ENCODE measurements at places on chromosomes 3 and 15.

GRCh38 chr3:151394611-151395010, 10.1 kb upstream of the P2RY12 start:
- H3K27me3 ChIP-seq: no peaks in the 10 kb centered on the region
- no peak overlapping the region for H3K4me3 ChIP-seq
- H3K4me1 ChIP-seq: no peaks in the 10 kb centered on the region
- no peak for DNase-seq

GRCh38 chr15:64864068-64864467, 22.4 kb downstream of the PLEKHO2 start:
- H3K27ac ChIP-seq: peak overlapping the region; percentile 6
- H3K27me3 ChIP-seq: no peaks in the 10 kb centered on the region
- H3K36me3 ChIP-seq: peaks cover 37% of the 10 kb centered on the region
- H3K4me3 ChIP-seq: no peak overlapping the region
- H3K4me1 ChIP-seq: peaks cover 46% of the 10 kb centered on the region
- DNase-seq: no peak

GRCh38 chr3:148906667-148907066, 41.6 kb downstream of the CPA3 start:
- H3K27me3 ChIP-seq: no peaks in the 10 kb centered on the region
- H3K27ac ChIP-seq: no peak overlapping the region
- H3K36me3 ChIP-seq: no peaks in the 10 kb centered on the region
- DNase-seq: no peak

GRCh38 chr15:83410532-83410931, 36.6 kb upstream of the SH3GL3 start:
- no peak overlapping the region for H3K4me3 ChIP-seq
- H3K27me3 ChIP-seq: no peaks in the 10 kb centered on the region
- H3K4me1 ChIP-seq: no peaks in the 10 kb centered on the region

GRCh38 chr3:126968391-126969390, 14.2 kb upstream of the PLXNA1 start:
- H3K36me3 ChIP-seq: no peaks in the 10 kb centered on the region
- DNase-seq: no peak
- H3K27ac ChIP-seq: no peak overlapping the region
- H3K4me1 ChIP-seq: no peaks in the 10 kb centered on the region
- no peaks in the 10 kb centered on the region for H3K27me3 ChIP-seq

DNA sequence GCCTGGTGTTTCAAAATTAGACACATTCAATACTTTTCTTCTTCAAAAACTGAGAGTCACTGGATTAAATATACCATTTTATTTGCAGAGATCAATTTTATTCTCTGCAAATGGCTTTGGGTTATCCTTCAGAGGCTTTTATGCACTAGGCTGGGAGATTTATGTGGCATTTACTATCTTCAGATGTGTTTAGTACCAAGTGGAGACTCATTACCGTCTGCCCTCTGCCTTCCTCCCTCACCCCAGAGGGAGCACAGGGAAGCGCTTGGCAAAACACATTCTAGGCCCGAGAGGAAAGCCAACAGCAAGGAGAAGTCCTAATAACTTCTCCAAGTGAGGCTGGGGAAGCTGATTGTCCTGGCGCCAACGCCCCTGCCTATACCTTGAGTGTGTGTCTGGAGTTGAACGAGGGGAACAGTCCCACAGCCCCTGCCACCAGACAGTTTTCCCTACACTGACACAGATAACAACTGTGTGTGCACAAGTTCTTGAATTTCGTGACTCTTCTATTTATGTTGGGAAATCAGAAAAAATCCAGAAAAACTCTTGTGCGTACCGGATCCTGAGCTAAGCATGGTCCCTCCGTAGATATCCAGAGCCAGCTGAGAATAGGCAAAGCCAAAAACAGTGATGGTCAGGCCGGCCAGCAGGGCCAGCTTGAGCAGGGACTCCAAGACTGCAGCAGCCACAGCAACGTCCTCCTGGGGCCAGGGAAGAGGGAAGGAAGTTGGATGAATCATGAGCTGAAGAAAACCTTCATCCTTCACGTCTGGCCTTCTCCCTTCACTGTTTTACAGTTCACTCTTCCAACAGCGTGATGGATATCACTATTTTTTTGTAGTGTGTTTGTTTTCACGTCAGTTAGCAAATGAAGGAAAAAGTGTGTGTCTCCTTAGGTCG, 26.6 kb downstream of the RFT1 start:
- no peak overlapping the region for H3K27ac ChIP-seq
- H3K36me3 ChIP-seq: peaks cover 27% of the 10 kb centered on the region
- H3K4me1 ChIP-seq: peaks cover 7% of the 10 kb centered on the region

DNA sequence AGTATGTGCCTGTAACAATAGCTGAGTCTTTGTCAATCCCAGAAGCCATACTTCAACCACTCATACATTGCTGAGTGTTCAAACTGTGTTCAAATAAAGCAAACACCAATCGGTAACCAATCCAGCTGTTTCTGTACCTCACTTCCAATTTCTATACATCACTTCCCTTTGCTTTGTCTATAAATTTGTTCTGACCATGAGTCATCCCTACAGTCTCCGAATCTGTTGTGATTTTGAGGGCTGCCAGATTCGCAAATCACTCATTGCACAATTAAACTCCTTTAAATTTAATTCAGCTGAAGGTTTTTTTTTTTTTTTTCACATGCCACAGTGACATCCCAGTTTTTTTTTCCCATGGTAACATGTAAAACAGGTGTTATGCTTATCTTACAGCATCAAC, 870.3 kb downstream of the NAALADL2 start:
- H3K27me3 ChIP-seq: no peaks in the 10 kb centered on the region
- no peak overlapping the region for H3K4me3 ChIP-seq
- no peaks in the 10 kb centered on the region for H3K4me1 ChIP-seq
- DNase-seq: no peak
- no peaks in the 10 kb centered on the region for H3K36me3 ChIP-seq

- no peak overlapping the region for H3K27ac ChIP-seq
- H3K36me3 ChIP-seq: no peaks in the 10 kb centered on the region
- no peaks in the 10 kb centered on the region for H3K4me1 ChIP-seq
- H3K4me3 ChIP-seq: no peak overlapping the region
Measured at GRCh38 chr3:30770387-30770786, 124.1 kb downstream of the GADL1 start.

DNA sequence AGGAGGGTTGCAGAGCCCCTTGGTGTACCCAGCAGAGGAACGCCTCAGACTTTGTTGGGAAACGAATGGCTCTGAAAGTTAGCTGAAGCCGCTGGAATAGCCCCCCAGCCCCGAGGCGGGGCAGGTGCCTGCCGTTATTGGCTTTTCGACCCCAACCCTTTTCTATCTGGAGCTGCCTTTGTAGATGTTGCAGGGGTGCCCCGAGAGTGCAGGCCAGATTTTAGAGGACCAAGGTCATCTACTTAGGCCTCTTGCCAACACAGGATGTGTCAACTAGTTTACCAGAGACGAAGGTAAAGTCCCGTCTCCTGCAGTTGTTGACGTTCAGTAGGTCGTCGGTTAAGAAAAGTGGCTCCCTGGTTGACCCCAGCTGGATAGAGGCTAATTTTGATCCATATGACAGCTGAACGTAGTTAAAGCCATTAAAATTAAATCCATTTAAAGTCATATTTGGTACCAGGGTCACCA, 579 bp upstream of the UBE3A start:
- H3K27ac ChIP-seq: peak overlapping the region; percentile 98
- no peaks in the 10 kb centered on the region for H3K27me3 ChIP-seq
- H3K4me3 ChIP-seq: peak overlapping the region; percentile 64
- no peak for DNase-seq
- no peaks in the 10 kb centered on the region for H3K36me3 ChIP-seq

GRCh38 chr3:186102687-186103086, 6.2 kb downstream of the ETV5 start:
- no peaks in the 10 kb centered on the region for H3K27me3 ChIP-seq
- no peak for DNase-seq
- H3K27ac ChIP-seq: no peak overlapping the region
- H3K36me3 ChIP-seq: no peaks in the 10 kb centered on the region

DNA sequence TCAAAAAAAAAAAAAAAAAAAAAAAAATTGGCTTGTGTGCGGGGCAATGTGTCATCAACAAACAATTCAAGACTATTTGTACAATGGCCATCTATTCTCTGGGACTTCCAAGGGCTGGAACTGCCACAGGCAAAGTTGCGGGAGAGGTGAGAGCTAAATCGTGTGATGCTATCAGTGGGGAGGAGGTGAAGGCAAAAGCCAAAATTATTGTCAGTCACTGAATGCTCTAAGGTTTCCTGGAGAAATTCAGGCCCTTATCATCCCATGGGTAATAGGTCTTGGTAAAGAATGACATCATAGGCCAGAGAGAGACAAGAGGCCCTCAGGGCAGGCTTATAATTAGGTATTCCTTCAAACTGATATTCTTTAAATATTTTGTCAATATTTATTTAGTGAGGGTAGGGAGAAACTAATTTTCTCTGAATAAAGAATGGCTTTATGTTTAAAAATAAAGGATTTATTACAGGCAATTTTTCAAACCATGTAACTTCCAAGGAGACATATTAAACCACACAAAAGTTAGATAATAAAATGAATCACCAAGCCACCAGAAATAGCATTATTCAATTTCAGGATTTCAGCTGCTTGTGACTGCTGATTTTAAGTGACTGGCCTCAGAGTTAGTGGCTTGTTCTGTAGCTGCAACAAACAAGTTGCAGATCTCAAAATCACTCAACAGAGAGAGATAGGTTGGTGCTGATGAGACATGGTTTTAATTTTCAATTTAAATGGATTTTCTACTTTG, 226.3 kb upstream of the MRPL3 start:
- H3K4me3 ChIP-seq: no peak overlapping the region
- no peaks in the 10 kb centered on the region for H3K36me3 ChIP-seq
- H3K27me3 ChIP-seq: no peaks in the 10 kb centered on the region
- no peaks in the 10 kb centered on the region for H3K4me1 ChIP-seq

GRCh38 chr3:107958146-107958545, 132.7 kb downstream of the CD47 start:
- no peaks in the 10 kb centered on the region for H3K36me3 ChIP-seq
- no peak for DNase-seq
- no peaks in the 10 kb centered on the region for H3K27me3 ChIP-seq
- H3K4me3 ChIP-seq: peak overlapping the region; percentile 20
- H3K27ac ChIP-seq: peak overlapping the region; percentile 77
- peaks cover 28% of the 10 kb centered on the region for H3K4me1 ChIP-seq

- H3K27me3 ChIP-seq: no peaks in the 10 kb centered on the region
- no peak for DNase-seq
- H3K27ac ChIP-seq: no peak overlapping the region
- peaks cover 26% of the 10 kb centered on the region for H3K4me1 ChIP-seq
- no peaks in the 10 kb centered on the region for H3K36me3 ChIP-seq
Measured at GRCh38 chr15:51855612-51856011, 26.2 kb downstream of the TMOD3 start.

DNA sequence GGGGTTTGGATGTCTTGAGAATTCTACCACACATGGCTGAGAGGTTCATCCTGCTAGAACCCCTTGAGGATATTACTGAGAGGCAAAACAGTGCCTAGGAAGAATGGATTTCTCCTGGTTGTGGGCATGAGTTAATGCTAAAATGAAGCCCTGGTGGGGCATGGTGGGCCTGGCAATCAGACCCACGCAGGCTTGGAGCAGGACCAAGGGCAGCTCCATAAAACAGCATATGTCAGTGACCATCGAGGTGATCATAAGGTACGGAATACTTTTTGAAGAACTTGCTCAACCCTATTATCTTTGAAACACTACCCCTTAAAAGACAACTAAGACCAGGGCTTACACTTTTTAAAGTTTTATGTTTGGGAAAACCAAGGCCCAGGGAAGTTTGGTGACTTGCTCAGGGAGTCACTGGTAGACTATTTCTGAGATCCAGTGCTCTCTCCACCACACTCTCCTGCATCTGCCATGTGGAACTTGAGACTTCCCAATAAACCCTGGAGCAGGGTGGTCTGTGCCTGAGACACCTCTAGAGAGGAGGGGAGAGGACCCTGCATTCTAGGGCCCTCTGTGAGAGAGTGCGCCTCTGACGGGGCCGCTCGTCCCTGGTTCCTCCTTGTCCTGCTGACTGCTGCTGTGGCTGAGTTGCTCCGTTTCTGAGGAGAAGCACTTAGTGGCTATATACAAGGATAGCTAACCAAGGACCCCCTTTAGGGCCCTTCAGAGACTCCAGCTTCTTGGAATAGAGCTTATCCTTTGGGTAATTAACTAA, 28.0 kb upstream of the TIMP4 start:
- no peaks in the 10 kb centered on the region for H3K27me3 ChIP-seq
- DNase-seq: peak; percentile 84
- peaks cover 25% of the 10 kb centered on the region for H3K4me1 ChIP-seq

DNA sequence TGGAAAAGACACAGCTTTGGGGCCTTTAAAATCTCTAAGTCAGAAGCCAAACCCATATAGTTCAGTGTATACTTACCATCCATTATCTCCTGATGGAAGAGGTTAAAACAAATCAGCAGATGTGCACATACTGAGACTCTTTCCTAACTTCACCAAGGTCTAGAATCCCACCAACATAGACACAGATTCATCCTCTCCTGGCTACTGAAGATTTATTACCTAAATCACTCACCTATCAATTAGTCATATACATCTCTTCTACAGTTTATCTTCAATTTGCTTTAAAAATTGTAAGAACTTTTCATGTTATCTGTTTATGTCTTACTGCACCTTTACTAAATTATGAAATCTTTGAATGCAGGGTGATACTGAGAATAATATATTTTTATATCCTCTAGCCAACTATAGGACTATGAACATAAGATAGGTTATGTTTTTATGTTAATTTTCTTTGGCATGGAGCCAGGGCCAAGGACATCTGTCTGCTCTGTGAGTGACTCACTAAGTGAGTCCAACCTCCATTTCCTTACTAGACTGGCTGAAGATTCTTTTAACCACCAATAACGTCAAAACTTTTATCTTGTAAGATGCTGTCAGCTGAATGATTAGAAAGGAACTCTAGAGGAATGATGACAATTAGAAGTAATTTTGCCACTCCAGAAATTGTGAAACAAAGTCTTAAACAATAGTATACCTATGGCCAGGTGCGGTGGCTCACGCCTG, 397.6 kb downstream of the FOXP1 start:
- H3K27ac ChIP-seq: no peak overlapping the region
- H3K36me3 ChIP-seq: no peaks in the 10 kb centered on the region
- H3K4me1 ChIP-seq: no peaks in the 10 kb centered on the region
- DNase-seq: no peak

DNA sequence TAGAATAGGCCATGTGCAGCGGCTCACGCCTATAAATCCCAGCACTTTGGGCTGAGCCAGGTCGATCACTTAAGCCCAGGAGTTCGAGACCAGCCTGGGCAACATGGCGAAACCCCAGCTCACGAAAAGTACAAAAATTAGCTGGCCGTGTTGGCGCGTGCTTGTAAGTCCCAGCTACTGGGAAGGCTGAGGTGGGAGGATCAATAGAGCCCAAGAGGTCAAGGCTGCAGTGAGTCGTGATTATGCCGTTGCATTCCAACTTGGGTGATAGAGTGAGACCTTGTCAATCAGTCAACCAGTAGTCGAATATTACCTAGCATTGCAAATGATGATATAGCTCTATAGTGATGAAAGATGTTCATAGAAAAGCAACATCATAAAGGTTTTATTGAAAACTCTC, 51.9 kb downstream of the USP8 start:
- no peak overlapping the region for H3K27ac ChIP-seq
- DNase-seq: no peak
- H3K36me3 ChIP-seq: peaks cover 77% of the 10 kb centered on the region
